ENCODE measurements at places on chromosomes 5 and 9.

- DNase-seq, result no peak
Observed at GRCh38 chr5:159912033-159912800, 4.1 kb upstream of the ADRA1B start.

GRCh38 chr5:39691993-39692392, 267.2 kb upstream of the DAB2 start:
- no peak for DNase-seq

DNA sequence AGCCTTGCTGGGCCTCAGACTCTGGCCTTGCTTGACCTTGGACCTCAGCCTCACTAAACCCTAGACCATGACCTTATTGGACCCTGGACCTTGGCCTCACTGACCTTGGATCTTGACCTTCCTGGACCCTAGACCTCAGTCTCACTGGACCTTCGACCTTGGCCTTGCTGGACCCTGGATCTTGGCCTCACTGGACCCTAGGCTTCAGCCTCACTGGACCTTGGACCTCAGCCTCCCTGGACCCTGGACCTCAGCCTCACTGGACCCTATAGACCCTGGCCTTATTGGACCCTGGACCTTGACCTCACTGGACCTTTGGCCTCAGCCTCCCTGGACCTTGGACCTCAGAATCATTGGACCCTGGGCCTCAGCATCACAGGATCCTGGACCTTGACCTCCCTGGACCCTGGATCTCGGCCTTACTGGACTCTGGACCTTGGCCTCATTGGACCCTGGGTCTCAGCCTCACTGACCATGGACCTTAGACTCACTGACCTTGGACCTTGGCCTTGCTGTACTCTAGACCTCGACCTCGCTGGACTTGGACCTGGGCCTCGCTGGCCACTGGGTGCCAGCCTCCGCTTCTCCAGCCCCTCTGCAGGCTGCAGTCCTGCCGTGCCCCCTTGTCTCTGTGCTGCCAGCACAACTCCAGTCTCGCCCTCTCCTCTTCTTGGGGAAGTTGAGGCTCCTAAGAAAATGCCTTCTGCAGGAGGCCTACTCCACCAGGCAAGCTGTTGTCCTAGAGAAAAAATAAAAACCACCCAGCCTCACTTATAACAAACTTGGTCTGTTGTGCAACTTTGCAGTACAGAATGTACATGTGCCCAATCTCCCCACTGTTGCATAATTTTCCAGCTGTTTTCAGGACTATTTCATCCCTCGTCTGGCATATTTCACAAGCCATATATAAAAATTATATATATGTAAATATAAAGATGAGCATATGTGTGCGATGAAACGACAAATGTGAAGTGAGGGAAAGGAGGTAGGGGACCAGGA, 11.0 kb upstream of the ADAMTS2 start:
- DNase-seq, result no peak

DNA sequence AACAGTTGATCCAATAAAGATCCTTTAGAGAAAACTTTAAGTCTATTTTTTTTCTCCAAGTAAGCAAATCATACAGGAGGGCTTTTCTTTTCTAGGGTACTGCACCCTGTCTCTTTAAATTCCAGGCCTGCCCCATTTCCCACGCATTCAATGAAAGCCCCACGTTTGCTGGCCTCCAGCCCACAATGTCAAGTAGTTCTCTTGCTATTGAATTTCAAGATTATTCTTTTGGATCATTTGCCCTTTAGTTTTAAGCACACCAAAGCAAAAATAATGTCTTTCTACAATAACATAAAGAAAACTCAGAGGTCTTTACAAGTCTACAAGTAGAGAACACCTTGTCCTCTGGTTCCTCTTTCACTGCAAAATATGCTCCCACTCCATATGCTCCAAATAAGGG, 15.6 kb downstream of the MLLT3 start:
- DNase-seq, result no peak

- DNase-seq, result no peak
Observed at GRCh38 chr5:67493676-67494075, 297.1 kb upstream of the CD180 start.

DNA sequence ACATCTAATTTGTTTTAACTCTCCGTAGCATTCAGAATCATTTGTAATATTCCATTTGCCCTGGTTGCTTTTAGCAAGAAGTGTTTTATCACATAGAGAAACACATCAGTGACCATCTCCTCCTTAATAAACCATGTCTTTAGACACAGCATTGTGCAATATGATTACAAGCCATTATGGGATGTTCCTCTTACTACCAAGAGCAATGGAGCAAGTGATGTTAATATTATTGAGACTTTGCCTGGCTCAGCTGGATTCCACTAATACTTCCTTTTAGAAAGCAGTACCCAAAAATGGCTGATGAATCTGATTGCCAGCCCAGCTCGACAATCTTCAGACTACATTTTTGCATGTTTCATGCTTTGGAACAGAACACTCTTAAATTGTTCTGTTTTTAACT, 364.2 kb downstream of the OSTF1 start:
- no peak for DNase-seq

DNA sequence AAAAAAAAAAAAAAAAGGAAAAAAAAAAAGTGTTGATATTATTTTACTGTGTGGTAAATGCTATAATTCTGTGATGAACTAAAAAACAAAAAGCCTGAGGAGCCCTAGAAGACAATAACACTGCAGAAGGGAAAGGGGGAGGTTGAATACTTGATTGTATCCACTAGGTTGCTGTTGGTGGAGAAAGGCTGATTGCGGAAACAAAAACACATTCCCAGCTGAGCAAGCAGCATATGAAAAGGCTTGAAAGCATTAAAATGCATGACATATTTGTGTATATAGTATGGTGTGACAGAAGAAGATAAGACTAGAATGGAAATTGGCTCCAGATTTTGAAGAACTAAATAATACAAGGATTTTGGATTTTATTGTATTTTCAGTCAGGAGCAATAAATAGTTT, 8.9 kb downstream of the RABGAP1 start:
- no peak for DNase-seq

DNA sequence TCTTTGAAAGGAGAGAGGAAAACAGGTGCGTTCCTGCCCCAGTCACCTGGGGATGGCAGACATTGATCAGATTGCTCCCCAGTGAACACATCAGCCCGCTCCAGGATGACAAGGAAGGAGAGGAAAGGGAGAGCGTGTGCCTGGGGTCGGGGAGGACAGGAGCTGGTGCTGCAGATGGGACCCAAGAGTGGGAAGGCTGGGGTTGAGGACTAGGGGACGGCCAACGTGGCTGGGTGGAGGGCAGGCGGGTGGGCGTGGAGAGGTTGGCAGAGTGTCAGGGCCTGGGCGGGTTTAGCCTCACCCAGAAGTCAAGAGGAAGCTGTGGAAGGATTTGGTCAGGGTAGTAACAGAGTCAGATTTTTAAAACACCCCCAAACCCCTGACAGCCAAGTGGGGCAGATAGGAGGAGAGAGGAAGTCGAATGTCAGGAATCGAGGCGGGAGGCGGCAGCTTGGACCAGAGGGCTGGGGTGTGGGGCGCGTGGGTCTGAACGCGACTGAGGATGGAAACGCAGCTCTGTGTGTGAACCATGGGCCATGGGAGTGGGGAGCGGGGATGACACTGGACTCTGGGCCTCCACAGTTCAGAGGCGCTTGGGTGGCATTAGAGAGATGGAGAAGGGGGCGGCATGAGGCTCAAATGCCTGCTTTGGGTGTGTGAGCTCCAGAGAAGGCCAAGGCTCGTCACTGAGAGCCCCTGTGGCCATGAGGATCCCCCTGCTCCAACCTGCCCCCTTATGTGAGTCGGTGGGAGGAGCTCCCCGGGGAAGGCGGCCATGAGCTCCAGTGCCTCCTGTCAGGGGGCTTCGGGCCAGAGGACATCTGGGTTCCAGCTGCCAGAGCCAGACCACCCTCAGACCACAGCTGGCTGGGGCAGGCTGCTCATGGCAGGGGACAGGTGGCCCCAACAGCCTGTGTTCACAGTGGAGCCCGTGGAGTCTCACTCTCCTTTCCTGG, 24.6 kb downstream of the LAMC3 start:
- DNase-seq, result no peak

DNA sequence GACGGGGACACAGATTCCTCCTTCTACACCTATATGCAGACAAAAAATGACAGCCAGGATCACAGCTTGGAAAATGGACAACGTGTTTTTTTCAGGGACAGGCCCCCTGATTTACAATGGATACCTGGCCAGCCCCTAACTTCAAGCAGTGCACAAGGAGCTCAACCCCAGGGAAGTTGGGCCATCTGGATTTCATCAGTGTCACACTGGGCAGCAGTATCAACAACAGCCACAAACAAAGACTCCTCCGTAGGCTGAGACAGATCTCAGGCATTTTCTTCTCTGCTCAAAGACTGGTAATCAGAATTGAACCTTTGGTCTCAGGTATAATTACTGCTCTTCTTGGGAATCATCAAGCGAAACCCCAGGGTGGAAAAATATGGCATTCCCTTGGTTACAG, 374.0 kb downstream of the ZNF608 start:
- no peak for DNase-seq

- no peak for DNase-seq
Observed at GRCh38 chr5:125375143-125375542, 628.7 kb upstream of the ZNF608 start.

- DNase-seq, result no peak
Observed at GRCh38 chr9:121206516-121207370, 5.1 kb upstream of the RAB14 start.

GRCh38 chr5:28678899-28679298, 1640.5 kb upstream of the CDH9 start:
- no peak for DNase-seq

DNA sequence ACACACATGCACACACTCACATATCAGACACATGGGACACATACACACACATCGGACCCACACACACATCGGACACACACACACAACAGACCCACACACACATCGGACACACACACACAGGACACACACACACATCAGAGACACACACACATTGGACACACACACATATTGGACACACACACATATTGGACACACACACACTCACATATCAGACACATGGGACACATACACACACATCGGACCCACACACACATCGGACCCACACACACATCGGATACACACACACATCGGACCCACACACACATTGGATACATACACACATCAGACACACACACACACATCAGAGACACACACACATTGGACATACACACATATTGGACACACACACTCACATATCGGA, 12.8 kb upstream of the LAMC3 start:
- DNase-seq, result no peak

DNA sequence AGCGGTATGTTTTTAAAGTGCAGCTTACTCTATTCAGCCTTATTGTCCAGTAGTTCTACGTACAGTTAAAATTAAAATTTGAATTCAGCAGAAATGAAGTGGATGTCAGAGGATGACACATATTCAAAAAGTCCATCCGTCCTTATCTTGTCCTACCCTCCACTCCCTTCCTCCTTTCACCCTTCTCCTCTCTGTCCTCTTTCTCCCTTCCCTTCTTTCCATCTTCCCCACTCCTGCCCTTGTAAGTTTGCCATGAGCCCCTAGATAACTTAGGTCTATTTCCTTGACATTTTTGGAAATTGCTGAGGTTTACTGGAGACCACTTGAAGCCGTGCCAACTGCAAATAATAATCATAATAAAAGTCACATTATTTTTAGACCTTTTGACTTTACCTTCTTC, 67.6 kb downstream of the TRIO start:
- no peak for DNase-seq

DNA sequence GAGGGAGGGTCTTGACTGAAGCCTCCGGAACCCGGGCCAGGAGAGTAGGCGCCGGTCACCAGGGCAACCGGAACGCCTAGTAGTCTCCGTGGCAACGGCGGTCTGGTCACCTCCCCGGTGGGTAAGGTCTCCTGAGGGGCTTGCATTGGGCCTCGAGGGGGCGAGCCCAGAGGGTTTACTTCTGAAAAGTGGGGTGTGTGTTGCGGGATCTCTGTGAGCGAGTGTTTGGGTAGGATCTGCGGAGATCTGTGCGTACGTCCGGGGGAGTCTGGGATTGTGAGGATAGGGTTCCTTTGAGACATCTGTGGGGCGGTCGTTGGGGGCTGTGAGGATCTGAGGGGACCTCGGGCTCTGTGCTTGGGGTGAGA, at the start of gene FAM221B:
Gene FAM221B (minus strand): TSS at position 17 of the 368 bp plus-strand sequence. CDS start 2,571 bp downstream, outside the sequence.
- DNase-seq, result no peak

- no peak for DNase-seq
Observed at GRCh38 chr9:114347675-114348074, 18.0 kb downstream of the ORM2 start.

- DNase-seq, result no peak
Observed at GRCh38 chr5:93422652-93423280, 158.3 kb downstream of the NR2F1-AS1 start.

Measured in stimulated activated CD8-positive, alpha-beta memory T cell treated with anti-CD3 and anti-CD28 coated beads, Interleukin-7, amount 100 ng/mL, for 1 hour (primary cell).